Stimulated activated CD4-positive, alpha-beta T cell treated with anti-CD3 and anti-CD28 coated beads, Interleukin-1b, Interleukin-23, amount 100 ng/mL, for 4 hours (primary cell): ENCODE measurements at places on chromosomes 6 and 20.

- DNase-seq, result no peak
These were observed 6.3 kb downstream of the SCML4 start for GRCh38 chr6:107817784-107818183.

DNA sequence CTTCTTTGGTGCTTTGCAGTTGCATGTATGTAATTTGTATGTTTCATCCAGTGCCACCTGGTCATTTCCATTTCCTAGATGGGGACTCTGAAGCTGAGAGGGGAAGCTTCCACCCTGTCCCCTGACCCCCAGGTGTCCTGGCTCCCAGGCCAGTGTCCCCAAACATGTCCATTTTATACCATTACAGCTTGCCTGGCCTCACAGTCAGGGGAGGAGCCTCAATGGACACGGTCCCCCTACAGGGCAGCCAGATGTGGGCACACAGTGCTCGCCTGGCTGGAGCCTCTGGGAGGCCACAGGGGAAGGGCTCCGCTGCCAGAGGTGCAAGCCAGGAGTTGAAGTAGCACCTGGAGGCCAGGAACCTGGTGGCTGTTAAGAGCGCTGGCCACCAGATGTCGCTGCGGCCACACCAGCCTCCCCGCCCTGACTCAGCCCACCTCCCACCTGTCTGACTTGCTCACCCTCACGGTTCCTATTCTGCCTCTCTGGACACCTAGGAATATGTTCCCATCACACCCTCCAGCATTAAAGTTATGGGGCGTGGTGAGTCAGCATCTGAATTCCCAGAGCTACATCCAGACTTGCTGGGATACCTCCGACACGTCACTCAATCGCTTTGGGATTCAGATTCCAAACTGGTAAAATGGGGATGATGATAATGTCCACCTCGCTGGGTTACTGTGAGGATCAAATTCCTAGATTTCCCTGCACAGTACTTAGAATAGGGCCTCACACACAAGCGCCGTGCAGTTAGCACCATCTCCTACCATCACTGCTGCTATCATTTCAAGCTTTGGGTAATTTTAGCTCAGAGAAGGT is 107.4 kb downstream of the SULF2 start:
- peak; percentile 50 for DNase-seq

DNA sequence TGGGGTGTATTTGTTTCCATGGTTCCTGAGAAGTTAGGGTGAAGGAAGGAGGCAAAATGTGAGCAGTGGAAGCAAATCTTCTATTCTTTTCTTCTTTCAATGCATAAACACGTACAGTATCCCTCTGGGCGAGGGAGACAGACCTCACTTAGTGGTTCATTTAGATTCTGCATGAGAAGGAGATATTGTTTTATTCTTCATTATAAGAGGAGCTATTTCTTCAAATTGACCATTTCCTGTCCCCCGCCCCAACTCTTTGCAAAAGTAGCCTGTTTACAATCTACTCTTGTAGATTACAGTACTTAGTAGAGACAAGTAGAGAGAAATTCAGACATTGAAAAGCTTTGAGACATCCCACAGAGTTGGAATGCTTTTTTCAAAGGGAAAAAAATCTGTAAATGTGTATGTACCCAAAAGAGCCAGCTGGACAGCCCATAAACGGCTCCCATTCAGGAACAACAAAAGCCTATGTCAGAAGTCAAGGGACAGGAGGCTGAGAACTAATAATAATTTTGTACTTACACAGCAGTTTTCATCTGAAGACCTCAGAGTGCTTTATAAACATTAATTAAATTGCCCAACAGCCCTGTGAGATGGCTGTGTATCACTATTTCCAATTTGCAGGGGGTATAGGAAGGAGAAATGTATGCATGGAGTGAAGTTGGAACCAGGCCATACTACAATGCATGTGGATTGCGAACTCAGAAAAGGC is 23.9 kb downstream of the CD83 start:
- no peak for DNase-seq

DNA sequence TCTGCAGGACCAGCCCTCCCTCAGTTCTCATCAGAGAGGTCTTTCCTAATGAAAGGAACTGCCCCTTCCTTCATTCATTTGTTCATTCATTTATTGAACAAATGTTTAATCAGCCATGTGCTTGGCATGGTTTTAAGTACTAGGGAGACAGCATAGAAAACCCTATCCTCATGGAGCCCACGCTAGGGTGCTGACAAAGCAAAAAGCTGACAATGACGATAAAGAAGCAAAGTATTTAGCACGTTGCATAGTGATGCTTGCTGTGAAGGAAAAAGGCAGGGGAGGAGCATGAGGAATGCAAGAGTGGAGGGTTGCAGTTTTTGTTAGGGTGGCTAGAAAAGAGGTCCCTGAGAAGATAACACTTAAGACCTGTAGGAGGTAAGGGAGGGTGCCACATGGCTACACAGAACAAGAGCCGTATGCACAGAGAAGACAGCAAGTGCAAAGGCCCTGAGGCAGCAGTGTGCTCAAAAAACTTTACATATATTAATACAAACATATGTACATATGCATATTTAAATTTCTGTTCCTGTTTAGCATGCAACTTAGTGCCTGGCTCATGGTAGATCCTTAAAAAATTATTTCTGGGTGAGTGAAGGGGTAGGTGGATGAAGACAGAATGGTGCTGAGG is 98.9 kb downstream of the EYA2 start:
- no peak for DNase-seq

GRCh38 chr6:64717281-64717680 is 989.7 kb downstream of the EYS start:
- DNase-seq, result no peak

GRCh38 chr20:59182401-59183044 is 18.9 kb downstream of the ZNF831 start:
- DNase-seq, result no peak

- DNase-seq, result no peak
These were observed 7.9 kb downstream of the BPIFB3 start for GRCh38 chr20:33061658-33062028.

DNA sequence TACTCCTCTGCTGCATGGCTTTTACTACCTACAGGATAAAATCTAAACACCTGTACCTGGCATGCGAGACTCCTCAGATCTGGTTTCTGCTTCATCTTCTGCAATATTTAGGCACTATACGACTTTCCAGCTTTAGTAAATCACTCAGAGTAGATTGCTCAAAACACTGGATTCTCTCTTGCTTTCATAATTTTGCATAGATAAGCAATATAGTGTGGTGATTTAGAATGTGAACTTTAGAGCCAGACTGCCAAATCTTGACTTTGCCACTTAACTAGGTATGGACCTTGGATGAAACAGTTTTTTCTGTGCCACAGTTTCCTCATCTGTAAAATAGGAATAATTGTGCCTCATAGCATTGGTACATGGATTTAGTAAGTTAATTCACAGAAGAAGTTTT is 28.9 kb downstream of the CEP57L1 start:
- DNase-seq, result no peak

GRCh38 chr6:132907914-132908313 is 93.5 kb downstream of the RPS12 start:
- DNase-seq, result no peak

GRCh38 chr6:33978412-33979150 is 167.3 kb downstream of the GRM4 start:
- no peak for DNase-seq

- DNase-seq, result no peak
These were observed 125.9 kb upstream of the PRSS16 start for GRCh38 chr6:27121640-27122039.

DNA sequence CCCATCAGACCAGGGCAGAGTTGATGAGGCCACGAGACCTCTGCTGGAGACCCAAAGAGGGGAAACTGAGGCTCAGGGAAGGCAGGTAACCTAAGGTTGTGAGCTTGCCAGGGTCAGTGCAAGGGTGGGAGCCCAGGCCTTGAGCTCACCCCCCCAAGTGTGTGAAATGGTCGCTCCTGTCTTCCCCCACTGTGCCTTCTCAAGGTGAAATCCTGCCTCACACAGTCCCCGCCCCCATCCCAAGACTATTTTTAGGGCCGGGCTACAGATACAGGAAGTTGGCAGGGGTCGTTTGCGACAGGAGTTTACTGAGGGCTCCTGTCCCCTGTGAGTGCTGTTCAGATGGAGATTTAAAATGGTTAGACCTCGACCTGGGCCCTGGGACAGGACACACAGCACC is 18.7 kb upstream of the GATA5 start:
- no peak for DNase-seq

GRCh38 chr20:37390891-37391525 is 45.1 kb downstream of the SRC start:
- DNase-seq, result no peak

GRCh38 chr6:125537090-125537489 is 212.3 kb upstream of the HEY2 start:
- DNase-seq, result no peak
